MCF 10A (cell line): ENCODE measurements at places on chromosomes 7 and 10. TPM values are rescaled to one million over a fixed set of nuclear protein-coding genes. Genes with fewer than 3 reads are reported as not detected.

NUTM2D gene
- total RNA-seq = 2.0 and 2.3 TPM in 2 replicates

NOS3 gene
- 0.20 and 0.30 TPM in 2 replicates for total RNA-seq

GRCh38 chr10:98424295-98425254, 9.6 kb upstream of the PYROXD2 start:
- DNase-seq = no peak
- H3K4me3 ChIP-seq = no peak overlapping the region
- no peaks in the 10 kb centered on the region for H3K4me1 ChIP-seq
- H3K36me3 ChIP-seq = peaks cover 6% of the 10 kb centered on the region
- no peak overlapping the region for H3K27ac ChIP-seq

GRCh38 chr7:34111031-34111430, 205.7 kb downstream of the BMPER start:
- peaks cover 5% of the 10 kb centered on the region for H3K4me1 ChIP-seq
- no peaks in the 10 kb centered on the region for H3K27me3 ChIP-seq
- H3K36me3 ChIP-seq = no peaks in the 10 kb centered on the region
- no peak overlapping the region for H3K4me3 ChIP-seq
- no peak for DNase-seq

DNA sequence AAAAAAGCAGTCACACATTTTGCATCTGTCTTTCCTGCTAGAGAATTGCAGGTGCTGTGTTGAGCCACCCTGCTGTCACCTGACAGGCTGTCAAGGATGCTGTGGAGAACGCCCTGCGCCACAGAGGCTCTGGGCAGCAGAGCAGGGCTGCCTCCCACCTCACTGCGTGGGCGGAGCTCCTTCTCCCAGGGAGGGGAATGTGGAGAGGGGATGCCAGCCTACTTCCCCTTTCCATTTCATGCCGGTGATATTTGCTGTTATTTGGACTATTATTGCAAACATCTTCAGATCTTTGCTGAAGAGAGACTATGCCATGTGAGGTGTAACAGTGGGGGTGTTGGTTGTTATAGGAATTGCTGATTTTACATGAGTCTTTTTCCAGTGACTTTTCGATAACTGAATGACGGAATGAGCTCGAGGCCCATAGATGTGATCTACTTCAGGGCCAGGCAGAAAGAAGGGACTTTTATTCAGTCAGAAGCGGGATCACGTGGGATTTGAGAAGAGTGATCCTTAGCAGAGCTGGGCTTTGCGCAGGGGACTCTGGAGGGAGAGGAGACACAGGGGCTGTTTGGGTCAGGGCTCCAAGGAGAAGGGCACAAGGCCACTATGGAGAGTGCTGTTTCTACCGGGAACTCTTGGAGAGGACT, 13.6 kb upstream of the PRKAG2 start:
- no peaks in the 10 kb centered on the region for H3K36me3 ChIP-seq
- H3K27me3 ChIP-seq = peaks cover 50% of the 10 kb centered on the region
- H3K4me1 ChIP-seq = peaks cover 7% of the 10 kb centered on the region

DNA sequence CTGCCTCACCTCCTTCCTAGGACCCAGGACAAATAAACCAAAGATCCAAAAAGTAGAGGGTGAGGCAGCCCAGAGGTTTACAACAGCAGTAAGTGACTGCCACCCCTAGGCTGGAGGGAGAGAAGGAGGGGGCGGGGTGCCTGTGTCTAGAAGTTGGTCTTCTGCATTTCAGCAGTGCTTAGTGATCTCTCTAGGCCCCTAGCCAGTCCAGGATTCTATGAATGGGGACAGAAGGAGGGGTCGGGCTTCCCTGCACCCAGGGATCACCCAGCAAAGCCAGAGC, 62.8 kb upstream of the KDM7A start:
- no peak overlapping the region for H3K27ac ChIP-seq
- no peaks in the 10 kb centered on the region for H3K36me3 ChIP-seq
- H3K27me3 ChIP-seq = no peaks in the 10 kb centered on the region
- DNase-seq = no peak

- no peak overlapping the region for H3K4me3 ChIP-seq
- DNase-seq = no peak
- peaks cover 23% of the 10 kb centered on the region for H3K36me3 ChIP-seq
- no peaks in the 10 kb centered on the region for H3K4me1 ChIP-seq
Observed at GRCh38 chr10:102597131-102597991, 46.9 kb upstream of the TRIM8 start.

DNA sequence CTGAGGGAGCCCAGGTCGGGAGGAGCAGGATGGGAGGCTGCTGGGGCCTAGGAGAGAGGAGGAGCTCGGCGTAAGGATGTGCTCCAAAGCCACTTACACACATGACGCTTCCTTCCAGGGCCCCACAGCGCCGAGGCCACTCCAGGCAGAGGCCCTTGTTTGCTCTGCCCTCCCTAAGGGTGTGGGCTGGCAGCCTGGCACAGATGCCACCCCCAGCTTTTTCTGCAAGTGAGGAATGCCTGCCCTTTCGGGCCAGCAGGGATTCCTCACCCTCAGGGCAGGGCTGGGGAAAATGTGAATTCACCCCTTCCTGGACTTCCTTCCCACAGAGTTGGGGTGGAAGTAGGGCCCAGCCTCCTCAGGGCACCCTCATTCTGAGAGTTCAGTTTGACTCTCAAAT, 5.6 kb upstream of the AQP1 start:
- no peaks in the 10 kb centered on the region for H3K27me3 ChIP-seq
- H3K4me3 ChIP-seq = no peak overlapping the region
- peaks cover 6% of the 10 kb centered on the region for H3K36me3 ChIP-seq
- DNase-seq = peak; percentile 23
- peaks cover 18% of the 10 kb centered on the region for H3K4me1 ChIP-seq

DHTKD1 gene
- total RNA-seq = 16.0 and 17.3 TPM in 2 replicates

DNA sequence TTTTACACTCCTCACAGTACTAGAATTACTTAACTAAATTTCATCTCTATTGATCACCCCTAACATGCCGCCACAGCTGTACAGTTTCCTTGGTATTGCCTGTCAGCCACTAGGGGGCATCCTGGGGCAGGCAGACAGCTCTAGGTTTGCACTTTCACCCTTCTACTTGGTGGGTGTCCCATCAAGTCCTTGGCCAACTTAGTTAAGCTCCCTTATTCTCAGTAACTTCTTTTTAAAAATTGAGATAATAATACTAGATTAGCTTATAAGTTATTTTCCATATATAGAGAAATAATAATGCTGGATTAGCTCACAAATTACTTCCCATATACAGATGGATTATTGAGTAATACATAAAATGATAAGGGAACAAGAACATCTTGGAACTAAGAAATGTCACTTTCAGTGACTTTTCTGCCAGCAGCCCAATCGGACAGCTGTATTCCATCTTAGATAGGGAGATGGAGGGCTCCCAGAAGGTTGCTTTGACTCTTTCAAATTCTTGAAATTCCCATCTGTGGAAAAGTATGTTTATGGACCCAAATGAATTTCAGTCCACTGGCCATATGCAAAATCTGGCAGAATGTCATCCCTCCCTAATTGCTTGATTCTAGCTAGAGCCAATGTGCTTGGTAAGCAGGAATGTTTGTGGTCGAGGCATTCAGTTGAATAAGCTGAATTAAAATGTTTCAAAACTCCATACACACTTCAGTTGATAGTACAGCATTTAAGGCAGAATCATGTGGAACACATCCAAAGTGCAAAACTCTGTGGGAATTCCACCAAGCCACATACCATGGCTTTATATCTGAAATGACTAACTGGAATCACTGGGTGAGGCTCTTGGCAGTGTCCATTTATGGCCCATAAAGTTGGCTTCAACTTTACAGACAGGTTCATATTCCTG, 309.7 kb downstream of the CSTF2T start:
- no peak overlapping the region for H3K27ac ChIP-seq
- H3K36me3 ChIP-seq = no peaks in the 10 kb centered on the region
- peaks cover 19% of the 10 kb centered on the region for H3K4me1 ChIP-seq
- H3K4me3 ChIP-seq = no peak overlapping the region
- no peaks in the 10 kb centered on the region for H3K27me3 ChIP-seq

DNA sequence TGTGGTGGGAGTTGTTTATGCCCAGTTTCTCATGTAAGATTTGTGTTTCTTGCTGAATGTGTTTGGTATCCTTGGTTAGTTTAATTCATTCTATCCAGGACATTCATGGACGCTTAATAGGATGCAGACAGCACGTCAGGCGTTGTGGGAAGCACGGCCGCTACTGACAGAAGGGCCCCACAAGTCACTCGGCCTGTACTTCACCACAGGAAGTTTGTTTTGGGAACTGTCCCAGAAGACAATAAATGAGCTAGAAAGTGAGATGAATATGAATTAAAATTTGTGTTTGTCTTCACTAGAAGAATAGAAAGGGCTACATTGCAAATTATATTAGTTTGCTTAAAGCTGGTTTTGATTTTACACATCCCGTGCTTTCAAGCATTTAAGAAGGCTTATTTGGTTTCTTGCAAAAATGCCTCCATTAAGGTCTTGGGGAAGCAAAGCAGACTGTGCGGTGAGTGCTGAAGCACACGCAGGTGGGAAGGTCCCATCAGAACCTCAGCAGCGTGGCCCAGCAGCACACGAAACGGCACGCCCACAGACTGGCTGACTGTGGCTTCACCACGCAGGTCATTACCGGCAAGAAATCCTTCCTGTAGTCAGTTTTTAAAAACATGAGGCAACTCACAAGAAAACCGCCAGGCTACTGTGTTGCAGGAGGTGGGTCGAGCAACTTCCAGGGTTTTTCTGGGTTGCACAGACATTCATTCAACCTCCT, 74.1 kb downstream of the VIPR2 start:
- H3K4me1 ChIP-seq = no peaks in the 10 kb centered on the region
- H3K27ac ChIP-seq = no peak overlapping the region
- H3K27me3 ChIP-seq = no peaks in the 10 kb centered on the region
- no peaks in the 10 kb centered on the region for H3K36me3 ChIP-seq
- DNase-seq = peak; percentile 14
- H3K4me3 ChIP-seq = no peak overlapping the region

- no peak for DNase-seq
- peaks cover 48% of the 10 kb centered on the region for H3K27me3 ChIP-seq
- H3K4me1 ChIP-seq = peaks cover 7% of the 10 kb centered on the region
- peaks cover 5% of the 10 kb centered on the region for H3K36me3 ChIP-seq
- H3K4me3 ChIP-seq = no peak overlapping the region
- no peak overlapping the region for H3K27ac ChIP-seq
Observed at GRCh38 chr7:1402110-1402790, 57.0 kb downstream of the MICALL2 start.

- no peaks in the 10 kb centered on the region for H3K27me3 ChIP-seq
- peak overlapping the region; percentile 57 for H3K4me3 ChIP-seq
- H3K4me1 ChIP-seq = peaks cover 24% of the 10 kb centered on the region
- peaks cover 20% of the 10 kb centered on the region for H3K36me3 ChIP-seq
- peak; percentile 66 for DNase-seq
Observed at GRCh38 chr10:34489973-34490745, 324.9 kb downstream of the PARD3 start.

DNA sequence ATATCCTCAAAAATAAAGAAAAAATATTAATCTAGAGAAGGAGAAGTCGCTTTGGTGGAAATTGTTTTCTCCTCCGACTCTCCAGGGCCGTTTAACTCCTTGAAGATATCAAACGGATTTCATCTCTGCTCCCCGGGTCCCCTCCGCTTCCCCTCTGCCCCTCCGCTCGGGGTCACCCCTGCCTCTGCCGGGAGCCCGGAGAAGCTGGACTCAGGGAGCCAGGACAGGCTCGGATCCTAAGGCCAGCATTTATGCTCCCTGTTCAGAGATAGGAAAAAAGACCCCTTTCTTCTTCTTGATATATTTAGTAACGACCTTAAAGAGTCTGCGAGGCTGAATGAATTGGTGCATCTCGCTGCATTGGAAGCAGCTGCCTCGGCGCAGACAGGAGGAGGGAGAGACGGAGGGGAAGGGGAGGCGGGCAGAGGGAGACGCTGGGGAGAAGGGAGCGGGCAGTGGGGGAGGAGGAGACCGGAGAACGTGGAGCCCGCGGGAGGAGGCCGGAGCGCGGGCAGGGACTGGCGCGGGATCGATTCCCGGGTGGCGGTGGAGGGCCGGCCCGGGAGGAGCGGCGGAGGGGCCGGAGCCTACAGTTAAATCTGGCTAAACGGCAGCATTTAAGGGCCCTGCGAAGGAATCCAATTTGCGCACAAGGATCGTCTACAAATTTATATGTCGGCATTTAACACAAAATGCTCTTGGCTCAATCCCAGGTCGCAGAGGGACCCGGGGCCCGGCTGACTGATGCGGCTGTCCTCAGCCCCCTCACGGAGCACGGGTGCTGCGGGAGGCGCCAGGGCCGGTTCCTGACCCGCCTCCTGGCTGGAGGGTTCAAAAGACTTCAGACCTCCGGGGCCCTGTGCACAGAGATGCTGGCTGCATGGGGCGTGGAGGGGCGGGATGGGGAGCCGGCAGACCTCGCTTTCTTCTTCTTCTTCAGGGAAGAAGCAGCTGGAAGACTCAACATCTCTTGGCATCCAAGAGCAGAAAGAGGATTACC, 55.6 kb downstream of the CRTAC1 start:
- H3K27ac ChIP-seq = no peak overlapping the region
- peaks cover 76% of the 10 kb centered on the region for H3K27me3 ChIP-seq
- no peak overlapping the region for H3K4me3 ChIP-seq
- DNase-seq = no peak

DNA sequence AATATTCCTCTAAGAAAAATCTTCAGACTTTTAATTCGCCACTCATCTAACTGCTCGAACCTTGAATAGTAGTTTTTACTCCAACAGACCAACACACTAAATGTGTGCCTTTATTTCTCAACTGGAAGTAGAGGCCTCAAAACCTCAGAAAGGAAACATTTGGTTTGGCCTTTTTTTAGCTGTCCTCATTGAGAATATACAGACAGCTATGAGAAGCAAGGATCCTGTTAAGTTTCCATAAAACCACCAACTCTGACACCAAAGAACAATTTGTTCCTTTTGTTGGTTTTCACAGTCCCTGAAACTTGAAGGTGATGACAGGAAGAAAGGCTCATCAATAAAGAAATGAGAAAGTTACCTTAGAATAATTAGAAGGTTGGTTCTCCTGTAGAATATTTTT, 199.2 kb upstream of the MEOX2 start:
- no peak for DNase-seq
- H3K27ac ChIP-seq = no peak overlapping the region
- no peaks in the 10 kb centered on the region for H3K27me3 ChIP-seq
- no peaks in the 10 kb centered on the region for H3K4me1 ChIP-seq
- H3K36me3 ChIP-seq = no peaks in the 10 kb centered on the region
- H3K4me3 ChIP-seq = no peak overlapping the region

GHRHR gene
- not detected in 2 replicates for total RNA-seq

DNA sequence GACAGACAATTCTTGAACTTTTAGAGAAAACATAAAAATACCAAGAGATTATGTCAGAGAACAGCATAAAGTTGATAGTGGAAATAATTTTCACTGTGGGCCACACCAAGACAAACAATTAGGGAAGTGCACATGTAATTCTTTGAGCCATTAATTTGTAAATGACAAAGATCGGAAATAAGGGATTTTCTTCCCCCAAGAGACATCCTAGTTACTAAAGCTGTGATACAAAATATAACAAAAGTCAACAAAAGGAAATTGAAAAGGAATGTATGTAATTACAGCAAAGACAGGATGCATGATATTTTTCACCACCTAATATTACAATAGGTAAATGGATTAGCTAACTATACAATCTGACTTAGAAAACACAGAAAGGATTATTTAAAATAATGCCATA, 12.4 kb upstream of the LRRC72 start:
- H3K27ac ChIP-seq = no peak overlapping the region
- H3K27me3 ChIP-seq = no peaks in the 10 kb centered on the region
- H3K4me1 ChIP-seq = no peaks in the 10 kb centered on the region
- H3K4me3 ChIP-seq = no peak overlapping the region

CCAR1 gene
- total RNA-seq = 103 and 116 TPM in 2 replicates
